ENCODE measurements at places on chromosomes 12 and 14.
A peak's percentile ranks its signal among the peaks of the same experiment; 100 is the strongest.

GRCh38 chr14:103705118-103705503 lies 10.1 kb downstream of the XRCC3 start:
- no peak for DNase-seq

- no peak for DNase-seq
Observed at GRCh38 chr12:85440271-85440670, 160.3 kb downstream of the ALX1 start.

DNA sequence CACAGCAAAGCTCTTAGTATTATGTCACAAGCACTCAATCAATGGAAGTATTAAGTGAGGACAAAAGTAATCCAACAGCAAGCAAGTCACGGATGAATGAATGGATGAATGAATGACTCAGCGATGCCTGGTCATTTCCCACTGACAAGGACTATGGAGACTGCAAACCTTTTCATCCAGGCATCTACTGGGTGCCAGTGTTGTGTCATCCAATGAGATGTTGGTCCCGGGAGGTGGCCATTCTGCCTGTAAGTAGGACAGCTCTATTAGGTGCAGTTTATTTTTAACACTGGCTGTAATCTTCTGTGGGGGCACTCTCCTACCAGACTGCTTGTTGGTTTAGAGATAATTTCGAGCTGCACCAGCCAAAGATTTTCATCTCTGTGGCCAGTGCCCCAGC lies 39.4 kb downstream of the STAB2 start:
- DNase-seq, result peak; percentile 8

DNA sequence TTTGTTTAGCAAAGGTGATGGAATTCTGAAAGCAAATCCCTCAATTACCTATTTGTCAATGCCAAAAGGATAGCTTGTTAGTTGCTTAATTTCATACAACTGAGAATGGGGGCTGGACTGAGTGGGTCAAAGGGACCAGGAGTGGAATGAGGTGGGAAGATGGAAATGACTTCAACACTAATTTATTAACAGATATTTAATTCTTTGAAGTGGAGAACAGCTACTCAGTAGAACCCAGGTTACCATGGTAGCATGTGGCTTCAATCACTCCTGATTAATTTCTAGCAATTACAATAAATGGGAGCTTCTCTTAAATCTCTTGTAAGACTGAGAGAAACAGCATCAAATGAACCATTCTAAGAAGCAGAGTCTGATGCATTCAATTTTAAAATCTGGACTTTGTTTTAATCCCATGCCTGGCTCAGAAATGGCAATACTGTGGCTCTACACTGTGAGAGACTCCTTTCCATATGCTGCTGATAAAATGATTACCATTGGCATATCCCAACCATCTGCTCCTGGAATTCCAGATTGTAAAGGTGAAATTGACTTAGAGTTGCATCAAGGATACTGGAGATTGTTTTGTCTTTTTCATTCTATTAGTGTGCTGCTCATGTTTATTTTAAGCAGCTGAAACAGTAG lies 607.8 kb downstream of the SNAPC1 start:
- DNase-seq, result no peak

GRCh38 chr14:28407996-28408395 lies 358.6 kb upstream of the FOXG1 start:
- no peak for DNase-seq

DNA sequence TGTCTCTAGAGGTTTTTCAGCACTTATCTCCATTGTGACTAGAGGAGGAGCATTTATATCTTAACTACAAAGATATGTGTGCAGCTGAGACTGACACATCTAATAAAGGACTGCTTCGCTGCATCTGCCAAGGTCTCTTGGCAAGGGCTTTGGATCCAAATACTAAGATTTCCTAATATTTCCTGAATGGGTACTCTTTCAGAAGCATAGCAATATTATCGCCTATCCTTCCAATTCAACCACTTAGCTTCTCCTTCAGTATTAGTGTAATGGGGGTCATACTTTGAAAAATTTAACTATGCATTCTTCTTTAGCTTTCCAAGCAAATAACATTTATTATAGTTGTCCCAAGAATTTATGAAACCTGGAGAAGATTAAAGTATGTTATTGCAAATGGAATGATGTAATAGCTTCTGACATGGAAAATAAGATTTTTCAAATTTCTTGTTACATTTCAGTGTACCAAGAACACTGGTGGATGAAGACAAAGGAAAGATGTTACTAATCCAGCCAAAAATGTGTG lies 243.0 kb upstream of the PDE3A start:
- DNase-seq, result no peak

DNA sequence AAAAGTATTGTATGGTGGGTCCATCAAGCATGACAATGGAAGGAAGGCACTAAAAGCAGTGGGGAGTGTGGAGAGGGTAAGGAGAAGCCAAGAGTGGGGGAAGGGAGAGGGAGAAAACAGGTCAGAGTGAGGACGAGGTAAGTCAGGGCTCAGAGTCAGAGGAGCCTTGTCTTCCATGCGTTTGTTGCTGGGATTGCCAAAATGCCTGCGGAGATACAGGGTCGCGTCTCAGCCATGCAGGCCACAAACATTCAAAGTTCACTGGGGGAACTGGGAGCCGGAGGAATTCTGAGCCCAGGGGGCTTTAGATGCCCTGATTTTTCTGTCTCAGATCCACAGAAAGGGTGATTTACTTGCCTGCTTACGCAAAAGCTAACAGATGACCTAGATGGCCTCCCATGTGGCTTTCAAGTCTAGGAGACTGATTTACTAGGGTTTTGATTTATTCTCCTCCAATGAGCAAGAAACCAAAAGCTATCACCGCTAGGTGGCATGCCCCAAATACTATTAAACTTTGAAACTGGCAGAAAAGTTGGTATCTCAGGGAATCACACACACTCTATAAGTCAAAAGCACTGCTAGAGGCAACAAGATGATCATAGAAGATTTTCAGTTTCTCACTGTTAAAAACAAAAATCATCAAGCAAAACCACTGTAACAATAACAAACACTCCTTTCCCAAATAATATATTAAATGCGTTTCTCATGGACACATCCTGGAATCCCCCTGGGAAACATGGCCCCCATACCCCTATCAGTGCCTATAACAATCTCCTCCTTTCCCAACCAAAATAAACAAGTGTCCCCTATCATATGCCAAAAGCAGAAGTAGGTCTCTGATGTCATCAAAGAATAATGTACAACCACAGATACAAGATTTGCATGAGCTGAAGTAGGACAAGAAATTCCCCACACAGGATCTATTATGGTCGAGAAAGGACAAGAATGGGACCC lies 26.6 kb upstream of the MDM1 start:
- DNase-seq, result peak; percentile 64
